Endothelial cell of umbilical vein (primary cell): ENCODE measurements at places on chromosomes 2 and 18. TPM values are rescaled to one million over a fixed set of nuclear protein-coding genes. Genes with fewer than 3 reads are reported as not detected.

GRCh38 chr2:168449419-168449818, 6.7 kb upstream of the CERS6 start:
- H3K36me3 ChIP-seq, result no peaks in the 10 kb centered on the region
- H3K27ac ChIP-seq, result no peak overlapping the region
- no peaks in the 10 kb centered on the region for H3K4me1 ChIP-seq
- H3K27me3 ChIP-seq, result no peaks in the 10 kb centered on the region
- DNase-seq, result peak; percentile 55

- DNase-seq, result no peak
- H3K4me1 ChIP-seq, result peaks cover 13% of the 10 kb centered on the region
- H3K27me3 ChIP-seq, result no peaks in the 10 kb centered on the region
- H3K4me3 ChIP-seq, result no peak overlapping the region
These were observed 77.5 kb upstream of the SERTAD2 start for GRCh38 chr2:64731263-64731643.

NEURL3 gene
- not detected in 2 replicates for total RNA-seq

GRCh38 chr2:192286093-192286701, 91.5 kb upstream of the TMEFF2 start:
- no peak overlapping the region for H3K27ac ChIP-seq
- DNase-seq, result peak; percentile 73
- H3K36me3 ChIP-seq, result no peaks in the 10 kb centered on the region
- no peaks in the 10 kb centered on the region for H3K4me1 ChIP-seq
- no peak overlapping the region for H3K4me3 ChIP-seq
